ENCODE measurements at places on chromosomes 2 and 18.

- no peak for DNase-seq
Measured at GRCh38 chr2:232497348-232497747, 9.7 kb upstream of the ECEL1 start.

DNA sequence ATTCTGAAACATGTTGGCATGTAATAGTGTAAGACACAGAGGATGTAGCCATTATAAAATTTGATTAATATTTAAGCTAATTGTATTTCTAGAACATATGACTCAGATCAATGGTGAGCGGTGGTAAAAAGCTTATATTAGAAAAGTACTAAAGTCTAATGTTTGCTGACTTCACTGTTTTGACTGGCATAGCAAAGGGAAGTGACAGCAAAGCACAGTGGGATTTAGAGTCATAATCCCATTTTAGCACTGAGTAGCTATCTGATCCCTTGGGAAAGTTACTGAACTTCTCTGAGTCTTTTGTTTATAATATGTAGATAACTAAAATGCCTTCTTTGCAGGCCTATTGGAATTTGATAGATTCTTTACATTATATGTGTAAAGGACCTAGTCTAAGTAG lies 60.4 kb downstream of the KIAA1328 start:
- no peak for DNase-seq

- DNase-seq = no peak
Measured at GRCh38 chr18:12463191-12463590, 55.5 kb downstream of the PRELID3A start.

GRCh38 chr2:9990736-9991135 lies 39.2 kb downstream of the GRHL1 start:
- DNase-seq = no peak

- peak; percentile 49 for DNase-seq
Measured at GRCh38 chr2:37877457-37878315, 47.4 kb upstream of the RMDN2 start.

- DNase-seq = peak; percentile 28
Measured at GRCh38 chr2:223797811-223798721, 39.3 kb downstream of the AP1S3 start.

GRCh38 chr2:231464576-231465540 lies 574 bp upstream of the NCL start:
- no peak for DNase-seq

GRCh38 chr2:217766356-217766755 lies 236.4 kb downstream of the TNS1 start:
- no peak for DNase-seq

DNA sequence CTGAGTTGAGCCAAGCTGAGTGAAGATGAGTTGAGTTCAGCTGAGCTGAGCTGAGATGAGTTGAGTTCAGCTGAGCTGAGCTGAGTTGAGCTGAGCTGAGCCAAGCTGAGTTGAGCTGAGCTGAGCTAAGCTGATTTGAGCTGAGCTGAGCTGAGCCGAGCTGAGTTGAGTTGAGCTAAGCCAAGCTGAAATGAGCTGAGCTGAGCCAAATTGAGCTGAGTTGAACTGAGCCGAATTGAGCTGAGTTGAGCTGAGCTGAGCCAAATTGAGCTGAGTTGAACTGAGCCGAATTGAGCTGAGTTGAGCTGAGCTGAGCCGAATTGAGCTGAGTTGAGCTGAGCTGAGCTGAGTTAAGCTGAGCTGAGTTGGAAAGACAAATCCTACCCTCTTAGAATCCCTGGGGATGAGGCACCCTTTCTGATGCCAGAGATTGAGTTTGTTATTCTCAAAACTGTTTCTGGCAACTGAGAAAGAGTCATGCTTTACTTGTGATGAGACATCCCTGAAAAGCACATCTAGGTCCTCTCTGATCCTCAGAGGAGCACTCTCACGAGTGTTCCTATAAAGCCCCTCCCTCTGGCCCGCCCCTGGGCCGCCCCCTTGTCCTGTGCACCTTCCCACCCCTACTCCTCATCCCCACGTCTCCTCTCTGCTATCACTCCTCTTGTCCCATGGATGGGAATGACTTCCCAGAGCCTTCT lies 116.5 kb downstream of the MCFD2 start:
- DNase-seq = no peak

DNA sequence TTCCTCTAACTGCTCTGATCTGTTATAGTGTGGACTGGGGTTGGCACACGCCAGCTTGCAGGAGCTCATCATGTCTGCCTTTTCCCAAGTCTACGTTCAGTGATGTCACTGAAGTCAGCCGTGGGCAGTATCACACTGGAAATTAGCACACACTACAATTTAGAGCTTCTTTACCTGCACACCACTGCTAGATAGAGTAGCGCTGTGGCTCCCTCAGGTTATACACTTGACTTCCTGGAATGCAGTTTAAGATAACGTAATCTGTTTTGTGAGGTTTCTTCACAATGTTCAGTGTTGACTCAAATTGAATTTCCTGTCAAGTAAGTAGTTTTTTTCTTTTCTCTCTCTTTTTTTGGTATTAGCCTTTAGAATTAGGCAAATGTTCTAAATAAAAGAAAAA lies 487.2 kb downstream of the DCDC2C start:
- DNase-seq = no peak

- DNase-seq = no peak
Measured at GRCh38 chr2:33250417-33251029, 225.9 kb upstream of the RASGRP3 start.

- no peak for DNase-seq
Measured at GRCh38 chr2:107392241-107392704, 434.4 kb upstream of the RGPD4 start.

GRCh38 chr2:11406267-11406957 lies 59.5 kb downstream of the E2F6 start:
- DNase-seq = no peak

DNA sequence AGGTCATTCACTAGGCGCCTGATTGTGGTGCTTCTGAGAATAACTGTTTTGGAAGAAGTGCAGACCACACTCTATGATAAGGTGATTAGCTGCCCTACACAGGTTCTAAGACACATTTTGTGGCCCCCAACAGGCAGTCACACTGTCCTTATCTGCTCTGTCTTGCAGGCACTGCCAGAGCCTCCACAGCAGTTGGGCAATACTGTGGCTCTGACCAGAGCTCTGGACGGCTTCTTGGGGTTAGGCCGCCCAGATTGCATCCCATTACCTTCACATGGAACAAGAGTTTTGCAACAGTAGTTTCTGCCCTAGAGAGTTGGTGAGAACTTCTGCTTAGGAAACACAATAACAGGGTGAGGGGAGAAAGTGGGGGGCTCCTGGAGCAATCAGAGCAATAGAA lies 22.7 kb downstream of the RUFY4 start:
- DNase-seq = no peak

GRCh38 chr2:142951190-142952007 lies 73.9 kb downstream of the KYNU start:
- no peak for DNase-seq

- no peak for DNase-seq
Measured at GRCh38 chr2:25362434-25363145, 20.9 kb upstream of the DNMT3A start.

DNA sequence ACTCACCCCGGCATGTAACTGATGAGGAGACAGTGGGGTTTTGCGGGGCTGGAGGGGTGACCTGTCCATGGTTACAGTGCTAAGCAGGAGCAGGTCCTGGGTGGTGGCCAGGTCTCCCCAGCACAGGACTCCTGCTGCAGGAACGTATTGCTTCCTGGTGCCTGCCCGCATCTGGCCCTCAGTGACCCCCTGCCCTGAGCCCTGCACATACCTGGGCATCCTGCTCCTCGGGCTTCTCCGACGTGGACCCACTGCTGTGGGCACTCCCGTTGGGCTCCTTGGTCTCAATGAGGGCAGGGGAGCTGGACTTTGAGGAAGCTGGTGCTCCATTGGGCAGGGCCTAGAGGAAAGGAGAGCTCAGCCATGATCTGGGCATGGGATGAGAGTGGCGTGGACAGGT lies 43.5 kb downstream of the CENPO start:
- no peak for DNase-seq

DNA sequence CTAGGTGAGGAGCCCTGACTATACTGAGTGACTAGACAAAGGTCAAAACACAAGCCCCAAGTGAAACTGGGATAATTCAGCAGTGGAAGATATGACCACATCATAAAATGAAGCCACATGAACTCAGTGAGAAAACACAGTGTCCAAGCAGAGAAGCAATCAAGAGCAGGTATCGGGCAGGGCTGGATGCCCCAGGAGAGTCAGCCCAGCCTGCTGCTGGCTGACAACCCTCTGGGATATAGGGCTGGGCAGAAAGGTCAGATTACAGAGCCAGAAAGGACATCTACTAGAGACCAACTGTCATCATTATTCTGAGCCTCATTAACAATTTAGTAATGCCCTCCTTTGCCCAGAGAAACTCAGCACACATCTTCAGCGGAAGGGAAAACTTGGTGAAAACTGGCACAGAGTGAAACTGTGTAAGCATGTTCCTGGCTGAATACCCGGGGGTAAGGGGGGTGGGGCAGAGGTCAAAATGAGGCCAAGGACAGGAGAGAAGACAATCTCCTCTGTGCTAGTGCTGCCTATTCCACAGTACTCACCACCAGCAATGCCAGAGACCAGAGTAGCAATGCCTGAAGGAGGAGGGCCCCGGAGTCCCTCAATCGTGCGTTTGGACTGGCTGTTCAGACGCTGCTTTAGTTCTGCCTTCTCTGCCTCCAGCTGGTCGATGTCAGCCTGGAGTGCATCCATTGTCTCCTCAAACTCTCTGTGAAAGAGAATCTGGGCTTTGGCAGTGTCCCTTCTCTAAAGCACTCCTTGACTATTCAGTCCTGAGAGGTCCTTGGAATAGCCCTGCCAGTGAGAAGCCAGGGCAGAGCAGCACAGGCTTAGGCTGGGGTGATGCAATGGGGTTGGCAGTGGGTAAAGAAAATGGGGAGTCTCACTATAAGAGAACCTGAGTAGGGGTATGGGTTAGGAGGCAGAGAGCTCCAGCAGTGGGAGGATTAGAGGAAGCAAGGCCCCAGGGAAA lies 15.3 kb downstream of the DCTN1 start:
- DNase-seq = no peak

DNA sequence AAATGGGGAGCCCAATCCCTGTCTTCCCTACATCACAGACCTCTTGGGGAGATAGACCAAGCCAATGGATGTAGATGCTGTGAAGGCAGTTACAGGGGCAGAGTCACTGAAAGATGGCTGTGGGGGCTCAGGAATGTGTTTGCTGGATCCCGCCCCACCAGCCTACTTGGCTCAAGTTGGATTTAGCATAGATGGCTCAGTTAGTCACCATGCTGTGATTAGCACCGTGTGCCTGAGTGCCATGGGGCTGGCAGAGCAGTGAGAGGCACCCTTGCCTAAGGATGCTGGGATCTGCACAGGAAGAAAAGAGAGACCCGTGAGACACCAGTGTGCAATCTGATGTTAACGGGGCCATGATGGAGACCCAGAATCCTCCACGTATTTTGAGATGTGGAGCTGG lies 228.3 kb downstream of the DYSF start:
- no peak for DNase-seq

- no peak for DNase-seq
Measured at GRCh38 chr2:198293281-198293680, 488.9 kb downstream of the PLCL1 start.

- no peak for DNase-seq
Measured at GRCh38 chr2:176206136-176206535, 17.7 kb downstream of the HOXD1 start.

DNA sequence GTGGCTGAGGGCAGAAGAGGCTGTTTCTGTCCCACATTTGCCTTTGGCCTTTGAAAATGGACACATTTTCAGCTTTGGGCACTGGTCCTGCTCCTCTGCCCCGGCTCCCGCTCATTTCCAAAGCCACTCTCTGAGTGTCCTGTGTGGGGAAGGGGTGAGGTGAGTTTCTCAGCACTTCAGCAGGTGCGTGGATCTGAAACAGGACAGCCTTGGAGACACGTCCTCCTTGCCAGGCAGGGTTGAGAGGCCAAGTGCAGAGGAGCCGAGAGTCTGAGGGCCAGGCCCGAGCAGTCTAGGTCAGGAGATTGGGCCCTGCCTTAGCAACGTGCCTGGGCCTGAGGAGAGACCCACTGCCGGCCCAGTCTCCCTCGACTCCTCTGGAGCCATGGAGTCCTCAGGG lies 21.9 kb upstream of the ALPI start:
- no peak for DNase-seq

GRCh38 chr2:95353613-95354468 lies 48.7 kb upstream of the FAHD2A start:
- DNase-seq = no peak

- no peak for DNase-seq
Measured at GRCh38 chr2:932320-933115, 18.1 kb upstream of the SNTG2 start.

DNA sequence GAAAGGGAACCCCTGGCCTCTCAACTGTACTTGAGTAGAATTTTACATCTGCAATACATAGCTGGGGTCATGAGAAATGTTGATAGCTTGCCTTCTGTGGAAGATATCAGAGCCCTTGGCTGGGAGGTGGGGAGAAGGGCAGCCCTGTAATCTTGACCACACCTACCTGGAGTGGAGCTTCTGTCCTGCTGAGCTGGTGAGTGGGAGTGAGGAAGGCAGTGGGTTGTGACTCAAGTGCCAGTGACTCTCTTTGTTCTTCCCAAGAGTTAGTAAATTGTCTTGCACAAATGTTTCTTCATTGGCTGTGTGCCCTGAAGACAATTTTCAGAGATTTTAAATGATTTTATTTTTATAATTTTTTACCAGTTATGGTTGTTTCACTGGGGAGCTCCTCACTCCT lies 277.3 kb downstream of the MBD5 start:
- no peak for DNase-seq

- no peak for DNase-seq
Measured at GRCh38 chr18:9530226-9531009, 55.1 kb downstream of the RALBP1 start.

GRCh38 chr2:204228169-204228886 lies 291.8 kb downstream of the ICOS start:
- no peak for DNase-seq

GRCh38 chr18:41881285-41881684 lies 73.7 kb upstream of the PIK3C3 start:
- DNase-seq = peak; percentile 19

DNA sequence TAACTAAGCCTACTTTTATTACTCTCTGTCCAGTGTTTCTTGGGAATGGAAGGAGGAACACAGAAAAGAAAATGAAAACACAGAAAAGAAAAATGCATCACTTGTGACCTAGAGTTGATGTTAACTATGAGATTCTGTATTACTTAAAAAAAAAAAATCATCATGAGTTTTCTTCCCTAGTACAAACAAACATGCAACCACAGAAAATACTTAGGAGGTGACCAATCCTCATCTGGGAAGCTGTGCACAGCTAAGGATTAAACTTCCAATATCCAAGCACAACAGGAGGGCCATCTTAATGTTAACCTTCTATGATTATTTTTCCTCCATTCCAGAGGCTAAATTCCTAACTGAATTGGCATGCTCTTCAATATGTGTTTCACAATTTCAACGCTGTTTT lies 1140.4 kb downstream of the LRP1B start:
- DNase-seq = peak; percentile 74

DNA sequence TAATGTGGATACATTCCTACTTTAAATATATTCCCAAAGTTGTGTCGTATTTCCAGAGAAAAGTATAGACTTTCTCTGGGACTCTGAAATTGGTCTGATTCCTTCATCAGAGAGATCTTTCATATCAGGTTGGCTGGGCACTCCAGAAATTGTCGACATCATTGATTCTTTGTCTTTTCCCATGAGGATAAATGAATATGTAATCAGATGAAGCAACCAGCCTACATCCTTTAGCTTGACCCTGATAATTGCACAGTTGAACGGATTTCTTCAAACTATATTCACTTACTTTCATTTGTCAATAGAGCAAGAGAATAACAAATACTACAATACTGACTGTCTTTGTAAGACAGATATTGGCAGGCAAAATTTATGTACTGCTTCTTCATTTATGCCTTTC lies 680.2 kb upstream of the LRRTM4 start:
- DNase-seq = no peak

GRCh38 chr2:106830191-106830590 lies 55.8 kb downstream of the ST6GAL2 start:
- DNase-seq = no peak

- DNase-seq = no peak
Measured at GRCh38 chr18:67144329-67144728, 372.2 kb downstream of the DSEL start.

Data from HS-5 (cell line).